ENCODE measurements at places on chromosomes 2 and 18.

DNA sequence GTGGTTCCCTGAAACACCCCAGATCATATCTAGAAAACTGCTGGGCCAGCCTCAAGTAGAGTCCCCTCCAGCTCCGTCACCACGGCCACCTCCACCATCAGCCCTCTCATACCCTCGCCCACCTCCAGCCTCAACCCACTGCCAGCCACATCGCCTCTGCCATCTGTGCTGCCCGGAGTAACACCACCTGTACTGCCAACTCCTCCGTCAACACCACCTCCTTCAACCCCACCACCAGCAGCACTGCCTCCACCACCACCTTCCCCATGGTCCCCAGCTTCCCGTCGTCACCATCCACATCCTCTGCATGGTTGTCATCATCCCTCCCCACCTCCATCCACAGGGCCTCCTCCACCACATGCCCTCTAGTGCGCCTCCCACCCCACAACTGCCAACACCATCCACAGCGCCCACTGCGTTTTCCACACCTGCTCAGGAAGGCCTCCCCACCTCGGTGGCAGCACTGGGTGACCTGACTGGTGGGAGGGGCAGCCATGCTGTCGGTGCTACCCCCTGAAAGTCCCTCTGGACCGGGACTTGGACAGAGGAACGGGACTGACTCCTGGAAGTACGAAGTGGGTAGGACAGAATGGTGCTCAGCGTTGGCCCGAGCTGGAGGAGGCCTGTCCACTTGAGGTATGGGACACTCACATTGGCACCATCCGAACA is 1.6 kb downstream of the SNED1 start:
- peak; percentile 54 for DNase-seq

DNA sequence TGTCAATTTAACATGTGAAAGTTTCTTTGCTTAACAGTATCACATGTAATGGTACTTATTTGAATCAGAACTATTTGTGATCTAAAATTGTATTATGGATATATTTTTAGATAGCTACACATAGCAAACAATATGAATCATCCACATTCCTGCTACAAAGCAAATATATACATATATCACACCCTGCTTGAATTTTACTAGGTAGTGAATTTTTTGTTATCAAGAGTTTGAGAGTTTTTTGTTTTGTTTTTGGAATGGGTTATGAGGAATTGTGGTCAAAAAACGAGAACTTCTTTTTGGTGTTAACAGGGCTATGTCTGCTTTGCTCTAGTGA is 635.7 kb downstream of the NRXN1 start:
- no peak for DNase-seq

GRCh38 chr2:207258263-207258991 is 92.7 kb upstream of the KLF7 start:
- no peak for DNase-seq

GRCh38 chr2:205475416-205475768 is 206.9 kb upstream of the NRP2 start:
- DNase-seq = no peak

GRCh38 chr18:9851511-9851910 is 34.3 kb upstream of the TXNDC2 start:
- no peak for DNase-seq

- DNase-seq = peak; percentile 85
Measured at GRCh38 chr2:23384551-23385343, at the start of gene KLHL29. TSS of gene KLHL29 (plus strand) at chr2:23385179. CDS start at chr2:23562197, 177,018 bp downstream.

GRCh38 chr2:47459021-47459420 is 56.1 kb downstream of the MSH2 start:
- no peak for DNase-seq

- DNase-seq = no peak
Measured at GRCh38 chr2:191686729-191687128, 8.8 kb downstream of the NABP1 start.

GRCh38 chr2:143842836-143843235 is 677.1 kb downstream of the ZEB2 start:
- DNase-seq = no peak

DNA sequence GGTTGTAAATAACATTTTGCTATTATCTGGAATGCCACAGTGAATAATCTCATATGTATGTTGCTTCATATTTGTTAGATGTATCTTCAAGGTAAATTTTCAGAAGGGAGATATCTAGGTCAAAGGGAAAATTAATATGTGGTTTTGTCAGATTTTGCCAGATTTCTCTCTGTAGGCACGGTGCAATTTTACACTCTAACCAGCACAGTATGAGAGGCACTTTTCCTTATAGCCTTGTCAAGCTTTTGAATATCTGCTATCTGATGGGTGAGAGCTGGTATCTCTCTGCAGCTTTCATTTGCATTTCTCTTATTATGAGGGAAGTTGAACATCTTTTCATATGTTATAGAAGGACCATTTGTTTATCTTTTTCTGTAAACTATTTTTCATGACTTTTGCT is 175.7 kb upstream of the PGAP1 start:
- no peak for DNase-seq

- no peak for DNase-seq
Measured at GRCh38 chr2:232628466-232629128, 4.8 kb upstream of the EFHD1 start.

GRCh38 chr2:6937582-6937981 is 20.4 kb downstream of the RNF144A start:
- peak; percentile 28 for DNase-seq
